Stimulated activated CD4-positive, alpha-beta T cell treated with anti-CD3 and anti-CD28 coated beads, Interleukin-12 subunit alpha, Interleukin-12 subunit beta, amount 100 ng/mL, for 4 hours (primary cell): ENCODE measurements at places on chromosomes 6 and 20.
A peak's percentile ranks its signal among the peaks of the same experiment; 100 is the strongest.

GRCh38 chr20:32752458-32753250 is 9.4 kb upstream of the COMMD7 start:
- no peak for DNase-seq

DNA sequence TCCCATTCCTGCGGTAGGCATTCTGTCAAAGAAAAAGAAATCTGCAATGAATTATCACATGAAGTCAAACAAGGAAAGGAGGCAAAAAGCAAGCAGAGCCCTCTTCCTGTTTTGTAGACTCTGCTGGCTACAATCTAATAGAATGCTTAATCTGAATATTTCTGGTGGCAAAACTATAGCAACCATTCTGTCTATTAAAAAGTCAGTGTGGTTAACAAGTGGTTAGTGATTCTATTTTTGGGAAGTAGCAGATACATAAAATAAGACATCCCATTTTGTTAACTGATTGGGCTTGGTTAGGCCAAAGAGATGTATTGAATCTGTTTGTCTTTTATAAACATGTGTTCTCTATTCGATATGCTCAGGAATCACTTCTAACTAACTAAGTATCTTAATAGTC is 442.3 kb downstream of the CDC5L start:
- no peak for DNase-seq

DNA sequence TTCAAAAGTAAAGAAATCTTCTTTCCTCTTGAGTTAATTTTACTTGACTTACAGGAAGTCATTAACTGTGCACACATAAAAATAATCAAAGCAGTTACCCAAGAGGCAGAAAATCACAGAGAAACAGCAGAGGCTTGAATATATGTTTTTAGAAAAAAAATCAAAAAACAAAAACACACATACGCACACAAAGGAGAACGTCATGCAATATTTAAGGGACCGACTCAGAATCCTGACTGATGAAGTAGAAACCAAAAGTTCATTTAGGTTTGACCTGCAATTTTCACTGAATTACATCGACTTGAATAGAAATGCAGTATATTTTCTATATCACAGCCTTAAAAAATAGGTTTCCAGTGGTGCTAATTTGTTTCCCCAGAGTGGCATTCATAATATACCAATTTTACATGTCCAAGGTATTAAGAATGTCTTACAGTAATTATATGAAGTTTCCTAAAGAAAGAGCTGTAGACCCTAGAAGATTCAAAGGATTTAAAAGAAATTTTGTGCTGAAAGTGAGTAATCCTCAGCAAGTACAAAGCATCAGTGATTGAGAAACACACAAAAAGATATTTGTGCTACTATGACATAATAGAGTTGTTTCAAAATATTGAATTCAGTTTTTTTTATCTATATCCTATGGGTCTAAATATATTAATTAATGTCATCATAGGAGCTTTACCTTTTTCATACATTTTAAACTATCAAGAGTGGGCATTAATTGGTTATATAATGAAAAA is 358.5 kb upstream of the RUNX2 start:
- no peak for DNase-seq

- no peak for DNase-seq
Measured at GRCh38 chr6:112680091-112680490, 333.0 kb downstream of the RFPL4B start.

DNA sequence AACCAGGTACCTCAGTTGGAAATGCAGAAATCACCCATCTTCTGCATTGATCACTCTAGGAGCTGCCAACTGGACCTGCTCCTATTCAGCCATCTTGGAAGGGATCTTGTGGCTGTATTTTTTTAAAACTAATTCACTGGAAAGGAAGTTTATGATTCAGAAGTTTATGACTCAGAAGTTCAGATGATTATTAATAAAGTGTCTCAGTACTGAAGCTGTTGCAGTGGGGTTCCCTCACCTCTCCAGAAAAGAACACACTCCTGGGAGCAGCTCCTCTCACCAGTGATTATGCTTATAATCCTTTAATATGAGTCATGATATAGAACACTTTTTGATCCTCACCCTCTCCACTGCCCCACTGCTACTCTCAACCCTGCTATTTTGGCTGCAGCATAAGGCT is 291.2 kb upstream of the HS3ST5 start:
- no peak for DNase-seq

DNA sequence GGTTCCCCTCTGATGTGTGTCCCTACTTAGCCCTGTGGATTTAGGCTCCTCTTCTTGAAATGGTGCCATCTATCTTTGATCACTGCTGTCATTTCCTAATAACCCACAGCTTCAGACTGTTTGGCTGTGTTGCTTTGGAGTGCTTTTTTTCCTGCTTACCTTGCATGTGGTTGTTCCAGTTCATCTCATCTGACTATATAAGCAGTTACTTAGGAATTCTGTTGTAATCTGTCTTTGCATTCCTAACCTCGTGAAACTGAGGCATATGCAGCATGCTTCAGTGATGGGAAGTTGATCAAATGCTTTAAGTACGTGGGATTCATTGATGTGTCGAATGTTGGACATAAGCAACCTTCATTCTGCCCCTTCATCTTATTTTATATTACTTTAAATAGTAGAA is 115.8 kb upstream of the FLRT3 start:
- no peak for DNase-seq

DNA sequence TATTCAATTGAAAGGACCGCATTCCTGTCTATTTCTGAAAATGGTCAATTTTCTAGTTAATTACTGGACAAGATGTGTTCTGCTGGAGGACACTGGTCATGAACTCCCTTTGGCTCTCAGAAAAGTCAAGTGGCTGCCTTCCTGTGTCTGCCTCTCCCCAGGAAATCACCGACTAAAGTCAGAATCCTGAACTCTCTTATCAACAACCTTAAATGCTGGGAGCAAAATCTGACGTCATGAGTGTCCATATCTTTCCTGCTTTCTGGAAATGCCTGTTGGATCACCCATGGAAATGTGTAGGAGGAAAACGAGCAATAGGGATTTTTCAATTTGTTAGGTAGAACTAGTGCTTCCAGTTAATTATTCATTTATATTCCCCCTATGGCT is 53.5 kb upstream of the PLCB1 start:
- DNase-seq, result no peak

- no peak for DNase-seq
Measured at GRCh38 chr6:38846844-38847243, 131.7 kb downstream of the DNAH8 start.

DNA sequence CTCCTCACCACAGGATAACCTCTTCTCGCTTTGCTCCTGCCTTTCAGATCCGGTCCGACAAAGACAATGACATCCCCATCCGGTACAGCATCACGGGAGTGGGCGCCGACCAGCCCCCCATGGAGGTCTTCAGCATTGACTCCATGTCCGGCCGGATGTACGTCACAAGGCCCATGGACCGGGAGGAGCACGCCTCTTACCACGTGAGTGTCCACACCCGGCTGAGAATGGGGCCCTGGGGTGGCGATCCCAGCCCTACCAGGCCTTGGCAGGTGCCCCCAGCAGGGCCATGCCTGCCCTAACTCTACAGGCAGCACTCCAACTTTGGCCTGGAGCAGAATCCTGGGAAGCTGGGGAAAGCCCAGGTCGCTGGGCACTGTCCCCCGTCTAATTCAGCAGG is 221.1 kb downstream of the TAF4 start:
- DNase-seq, result no peak

DNA sequence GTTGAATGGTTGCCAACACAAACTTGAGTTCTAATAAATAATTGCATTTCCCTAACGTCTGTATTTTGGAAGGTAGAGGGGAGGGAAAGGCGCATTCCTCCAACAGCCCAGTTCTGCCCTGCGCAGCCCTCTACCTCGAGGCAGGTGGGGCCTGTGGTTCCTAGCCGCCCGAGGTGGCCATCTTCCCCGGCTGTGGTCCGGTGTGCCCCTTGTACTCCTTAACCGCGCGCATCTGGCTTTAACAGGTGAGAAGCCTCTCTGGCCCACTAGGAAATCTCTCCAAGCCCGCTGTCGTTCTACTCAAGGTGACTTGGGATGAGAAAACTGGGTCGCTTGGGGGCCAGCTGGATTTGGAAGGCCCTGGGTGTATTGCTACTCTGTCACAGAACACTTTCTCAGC is 1.7 kb downstream of the KHDC3L start:
- no peak for DNase-seq

- DNase-seq, result no peak
Measured at GRCh38 chr6:134467620-134468019, 149.7 kb upstream of the SGK1 start.

- DNase-seq, result no peak
Measured at GRCh38 chr20:64261138-64261537, 5.6 kb downstream of the PCMTD2 start.

GRCh38 chr6:166532302-166532701 is 54.2 kb downstream of the RAMACL start:
- no peak for DNase-seq

GRCh38 chr6:42443312-42444060 is 8.2 kb downstream of the TRERF1 start:
- DNase-seq, result no peak

DNA sequence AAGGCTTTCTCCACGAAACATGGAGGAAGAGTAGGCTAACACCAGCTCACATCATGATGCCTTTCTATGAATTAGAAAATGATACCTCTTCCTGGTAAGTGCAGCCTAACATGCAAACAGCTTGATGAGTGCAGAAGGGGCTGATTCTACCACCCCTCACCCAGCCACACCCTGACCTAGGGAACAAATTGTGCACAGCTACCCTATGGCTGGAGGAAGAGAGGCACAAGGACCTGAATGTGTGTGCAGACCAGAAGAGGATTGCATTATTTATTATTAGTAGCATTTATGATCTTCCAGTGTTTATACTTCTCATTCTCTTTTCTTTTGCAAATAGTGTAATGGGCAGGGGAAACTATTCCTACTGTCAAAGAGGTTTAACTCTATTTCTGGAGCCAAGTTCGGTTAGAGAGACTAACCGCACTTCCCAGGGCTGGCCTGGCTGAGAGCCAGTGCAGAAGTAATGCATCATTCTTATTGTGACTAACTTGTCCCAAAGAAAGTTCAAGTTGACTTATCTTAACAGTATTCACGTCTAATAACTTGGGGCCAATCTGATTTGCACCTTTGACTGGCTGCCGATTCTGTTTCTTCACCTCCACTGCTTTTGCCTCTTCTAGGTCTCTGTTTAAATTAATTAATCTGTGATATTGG is 237.5 kb downstream of the CD83 start:
- DNase-seq, result peak; percentile 25

DNA sequence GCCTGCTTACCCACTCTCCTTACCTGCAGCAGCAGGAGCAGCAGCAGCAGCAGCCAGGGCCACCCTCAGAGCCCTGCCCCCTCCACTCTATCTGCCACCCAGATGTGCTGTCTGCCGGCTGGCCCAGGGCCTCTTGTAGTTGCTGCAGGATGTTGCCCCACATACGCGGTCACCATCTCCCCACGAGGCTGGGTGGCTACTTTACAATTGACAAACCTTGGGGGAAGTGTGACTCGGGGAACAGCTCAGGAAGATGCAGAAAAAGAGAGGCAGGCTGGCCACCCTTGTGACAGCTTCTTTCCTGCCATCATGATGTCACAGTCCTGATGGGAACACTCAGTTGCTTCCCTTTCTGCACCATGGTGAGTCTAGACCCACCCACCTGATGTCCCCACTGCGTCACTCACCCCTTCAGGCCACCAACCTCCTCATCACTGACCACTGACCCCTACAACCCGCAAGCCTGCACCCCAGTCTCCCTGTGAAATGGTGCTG is 14.5 kb downstream of the TREM1 start:
- no peak for DNase-seq

DNA sequence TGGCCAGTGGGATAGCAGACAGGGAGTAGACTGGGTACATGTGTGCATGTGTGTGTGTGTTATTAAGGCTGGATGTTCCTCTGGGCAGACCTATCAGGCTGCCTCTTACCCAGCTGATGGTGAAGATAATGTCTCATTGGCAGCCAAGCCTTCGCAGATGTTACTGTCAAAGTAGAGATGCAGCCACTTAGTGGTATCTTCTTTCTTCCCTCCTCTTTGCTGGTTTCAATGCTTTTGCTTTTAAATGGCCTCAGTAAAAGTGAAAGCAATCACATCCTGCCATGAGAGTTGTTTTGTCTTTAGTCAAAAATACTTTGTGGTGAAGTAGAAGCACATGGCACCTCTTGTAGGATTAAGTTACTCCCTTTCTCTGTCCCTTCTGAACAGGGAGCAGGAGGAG is 57.5 kb downstream of the SNRNP48 start:
- no peak for DNase-seq
